Stimulated activated CD4-positive, alpha-beta T cell treated with anti-CD3 and anti-CD28 coated beads, Interleukin-4, amount 100 ng/mL, for 4 hours (primary cell): ENCODE measurements at places on chromosomes 4 and X.

- DNase-seq = no peak
Observed at GRCh38 chr4:74084984-74085383, 14.0 kb downstream of the CXCL2 start.

GRCh38 chrX:11397680-11398079 is 104.5 kb downstream of the AMELX start:
- no peak for DNase-seq

DNA sequence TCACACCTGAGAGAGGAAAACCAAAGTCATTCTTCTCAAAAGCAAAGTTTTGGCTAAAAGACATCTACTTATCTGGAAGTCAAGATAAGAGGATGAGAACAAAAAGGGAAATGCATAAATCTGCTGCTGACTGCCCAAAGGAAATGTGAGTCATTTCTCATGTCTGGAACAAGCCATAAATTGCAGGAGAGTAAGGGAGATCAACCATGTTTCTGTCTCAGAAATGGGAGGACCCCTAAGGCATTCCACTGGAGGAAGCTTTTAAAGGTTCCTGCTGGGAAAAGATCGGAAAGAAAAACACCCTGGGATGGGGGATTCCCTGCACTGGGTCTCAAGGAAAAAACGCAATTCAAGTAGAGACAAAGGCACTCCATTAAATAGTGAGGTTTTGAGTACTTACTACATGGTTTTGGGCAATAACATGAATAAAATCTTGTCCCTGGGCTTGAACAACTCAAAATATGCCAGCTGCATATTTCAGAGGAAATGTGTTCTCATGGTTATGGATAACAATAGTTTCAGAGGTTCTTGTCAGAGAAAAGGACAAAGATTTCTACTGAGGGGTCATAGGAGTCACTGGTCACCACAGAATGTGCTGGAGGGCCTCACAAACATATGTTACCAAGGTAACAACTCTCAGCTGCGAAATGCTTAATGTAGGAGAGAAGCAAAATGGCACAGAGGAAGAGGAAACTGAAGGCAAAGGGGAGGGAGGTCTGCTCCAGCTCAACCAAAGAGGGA is 19.3 kb downstream of the GPR143 start:
- DNase-seq = no peak

DNA sequence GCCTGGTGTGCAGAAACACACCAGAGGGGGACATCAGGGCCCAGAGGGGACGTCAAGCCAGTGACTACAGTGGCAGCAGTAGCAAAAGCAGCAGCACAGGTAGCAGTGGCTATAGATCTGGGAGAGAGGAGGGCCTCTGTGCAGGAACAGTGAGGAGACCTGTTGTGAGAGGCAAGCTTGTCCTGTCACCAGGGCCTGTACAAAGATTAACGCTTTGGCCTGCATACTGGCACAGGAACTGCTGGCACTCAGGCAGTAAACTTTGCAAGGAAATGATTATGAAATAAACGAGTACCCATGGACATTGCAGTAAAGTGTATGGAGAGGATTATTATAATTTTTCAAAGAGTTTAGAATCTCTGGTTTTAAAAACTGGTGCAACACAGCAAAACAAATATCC is 5.5 kb upstream of the PHF8 start:
- no peak for DNase-seq
